HT1080 (cell line): ENCODE measurements at places on chromosomes 1 and 21. TPM values are rescaled to one million over a fixed set of nuclear protein-coding genes. Genes with fewer than 3 reads are reported as not detected.
A peak's percentile ranks its signal among the peaks of the same experiment; 100 is the strongest.

DNA sequence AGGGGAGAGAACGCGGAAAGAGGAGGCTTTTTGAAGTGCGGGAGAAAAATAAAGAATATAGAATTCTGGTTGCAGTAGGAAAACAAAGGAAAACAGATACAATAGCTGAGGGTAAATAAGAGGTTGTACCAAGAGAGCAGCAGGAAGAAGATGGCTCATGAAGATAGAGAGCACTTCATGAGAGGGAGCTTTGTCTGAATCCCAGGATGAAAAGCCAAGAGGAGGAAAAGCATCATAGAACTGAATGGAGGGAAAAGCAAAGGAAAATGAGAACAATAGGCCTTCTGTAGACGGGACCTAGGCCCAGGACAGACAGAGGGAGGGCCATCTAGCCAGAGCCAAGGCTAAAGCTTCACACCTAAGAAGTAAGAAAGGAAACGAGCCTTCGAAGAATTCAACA, 49.5 kb downstream of the ATP6V1G3 start:
- peak; percentile 8 for DNase-seq

GRCh38 chr1:156750711-156751450, 594 bp downstream of the HDGF start:
- DNase-seq: peak; percentile 20

TINAGL1 gene
- total RNA-seq: 14.5 and 16.0 TPM in 2 replicates

DNA sequence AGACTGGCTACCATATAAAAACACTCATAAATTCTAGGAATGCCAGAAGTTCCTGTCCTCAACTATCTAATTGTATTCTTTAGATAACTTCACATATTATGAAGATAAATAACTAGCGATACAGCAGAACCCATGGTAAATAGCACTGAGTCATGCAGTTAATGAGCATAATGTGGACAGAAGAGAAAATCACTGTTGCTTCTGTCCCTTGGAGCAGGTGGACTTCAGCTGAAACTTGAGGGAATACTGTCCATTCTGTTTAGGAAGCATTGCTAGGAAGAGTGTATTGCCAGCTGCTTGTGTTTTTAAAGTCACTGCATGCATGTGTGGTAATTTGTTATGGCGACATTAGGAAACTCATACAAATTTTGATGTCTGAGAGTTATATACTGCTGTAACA, 854.4 kb downstream of the LTN1 start:
- no peak for DNase-seq

OVAAL gene
- 2.4 and 2.7 TPM in 2 replicates for total RNA-seq

GRCh38 chr1:193448682-193449461, 262.5 kb upstream of the B3GALT2 start:
- no peak for DNase-seq

DNA sequence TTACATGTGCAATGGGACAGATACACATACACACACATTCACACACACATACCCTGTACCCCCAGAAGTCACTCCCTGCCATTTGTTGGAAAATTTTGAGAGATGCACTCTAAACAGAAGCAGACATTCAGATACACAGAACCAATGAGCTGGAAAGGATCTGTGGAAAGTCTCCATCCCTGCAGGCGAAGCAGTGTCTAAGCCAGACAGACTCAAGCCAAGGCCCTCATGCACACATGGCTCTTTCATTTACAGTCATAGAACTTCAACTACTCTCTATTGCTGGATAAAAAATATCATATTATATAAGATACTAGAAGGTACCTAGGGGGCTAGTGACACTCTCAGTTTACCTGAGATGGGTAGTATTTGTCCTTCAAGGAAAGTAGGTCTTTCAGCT, 7.3 kb upstream of the SEC16B start:
- no peak for DNase-seq

DNA sequence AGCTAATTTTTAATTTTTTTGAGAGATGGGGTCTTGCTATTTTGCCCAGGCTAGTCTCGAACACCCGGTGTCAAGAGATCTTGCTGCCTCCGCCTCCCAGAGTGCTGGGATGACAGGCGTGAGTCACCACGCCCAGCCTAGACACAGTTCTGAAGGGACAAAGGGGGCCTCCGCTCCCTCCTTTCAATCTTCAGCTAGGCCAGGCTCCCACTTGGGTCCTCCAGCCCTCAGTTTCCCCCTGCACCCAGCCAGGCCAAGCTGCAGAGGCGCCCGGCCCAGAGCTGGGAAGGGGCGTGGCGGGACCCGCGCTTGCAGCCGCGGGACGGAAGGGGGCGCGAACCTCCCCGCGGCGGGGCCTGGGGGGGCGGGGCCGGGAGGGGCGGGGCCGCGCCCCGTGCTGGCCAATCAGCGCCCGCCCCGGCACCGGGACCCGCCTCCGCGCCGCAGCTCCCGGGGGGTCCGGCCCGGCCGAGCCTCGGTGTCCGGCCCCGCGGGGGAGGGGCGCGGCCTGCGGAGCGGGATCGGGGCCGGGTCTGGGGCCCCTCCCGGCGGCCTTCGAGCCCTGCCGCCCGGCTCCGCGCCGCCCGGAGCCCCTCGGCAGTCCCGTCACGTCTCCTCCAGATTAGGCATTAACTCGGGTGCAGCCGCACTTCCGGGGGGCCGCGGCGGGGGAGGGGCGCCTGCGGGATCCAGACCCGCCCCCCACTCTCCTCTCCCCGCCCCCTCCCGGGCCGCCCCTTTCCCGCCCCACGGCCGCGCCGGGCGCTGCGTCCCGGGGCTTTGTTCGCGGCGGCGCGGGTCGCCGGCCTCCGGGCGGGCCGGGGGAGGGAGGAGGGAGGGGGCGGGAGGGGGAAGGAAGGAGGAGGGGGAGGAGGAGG, 559 bp upstream of the AGRN start:
- peak; percentile 48 for DNase-seq

GRCh38 chr21:34204481-34205439, 131.4 kb downstream of the MRPS6 start:
- no peak for DNase-seq

GRCh38 chr1:235102993-235103411, 25.6 kb downstream of the TOMM20 start:
- no peak for DNase-seq

DNA sequence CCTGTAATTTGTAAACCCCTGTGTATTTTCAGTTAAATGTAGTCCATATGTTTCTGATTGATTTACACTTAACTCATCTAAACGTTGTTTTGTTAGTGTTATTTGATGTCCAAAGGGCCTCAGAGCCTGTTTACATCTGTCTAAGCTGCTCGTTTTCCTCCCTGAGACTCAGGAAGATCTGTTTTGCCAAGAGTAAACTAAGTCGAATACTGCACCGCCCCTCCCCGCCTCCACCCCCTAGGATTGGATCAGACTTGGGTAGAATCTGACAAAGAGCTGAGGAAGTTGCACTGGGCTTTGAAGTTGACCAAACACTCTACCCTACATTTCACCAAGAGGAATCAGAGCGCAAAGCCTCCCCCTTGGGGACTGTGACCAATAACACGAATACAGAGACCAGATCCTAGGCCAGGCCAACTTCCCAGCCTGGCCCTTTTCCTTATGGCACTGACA, 206.9 kb upstream of the LMO4 start:
- no peak for DNase-seq

GBP6 gene
- total RNA-seq: not detected in 2 replicates

- no peak for DNase-seq
These were observed 108.5 kb upstream of the LRRC7 start for GRCh38 chr1:69459244-69459643.

GRCh38 chr1:50742523-50742922, 217.5 kb downstream of the FAF1 start:
- peak; percentile 11 for DNase-seq

DNA sequence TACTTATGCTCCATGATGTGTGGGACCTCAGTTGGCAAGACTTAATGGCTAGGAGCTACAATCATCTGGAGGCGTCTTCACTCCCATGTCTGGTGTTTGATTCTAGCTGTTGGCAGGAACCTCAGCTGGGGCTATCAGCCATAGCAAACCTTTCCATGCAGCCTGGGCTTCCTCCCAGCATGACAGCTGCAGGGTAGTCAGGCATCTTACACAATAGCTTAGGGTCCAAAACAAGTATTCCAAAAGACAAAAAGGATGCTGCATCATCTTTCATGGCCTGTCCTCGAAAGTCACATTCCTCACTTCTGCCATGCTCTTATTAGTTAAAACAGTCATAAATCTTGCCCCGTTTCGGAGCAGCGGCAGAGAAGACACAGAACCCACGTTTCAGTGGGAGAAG, 90.9 kb downstream of the LRRC8C start:
- DNase-seq: no peak

- no peak for DNase-seq
These were observed 93.7 kb downstream of the NTMT2 start for GRCh38 chr1:170239445-170239844.

DNA sequence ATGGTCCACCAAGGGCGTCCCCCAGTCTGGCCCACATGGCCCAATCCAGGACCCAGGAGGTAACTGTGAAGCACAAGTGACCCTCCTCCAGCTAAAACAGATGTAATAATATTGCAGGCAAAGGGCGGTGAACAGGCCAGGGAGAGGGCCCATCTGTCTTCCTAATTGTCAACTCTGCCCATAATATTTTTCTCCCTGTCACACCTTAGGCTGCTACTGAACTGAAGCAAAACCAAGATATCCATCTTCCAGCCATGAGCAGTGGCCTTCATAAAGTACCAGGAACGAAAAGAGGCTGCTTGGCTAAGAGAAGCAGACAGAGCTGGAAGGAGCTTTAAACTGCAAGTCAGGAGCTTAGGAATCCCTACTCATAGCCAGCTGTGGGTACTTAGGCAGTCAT, 3.1 kb downstream of the KANK4 start:
- no peak for DNase-seq

DNA sequence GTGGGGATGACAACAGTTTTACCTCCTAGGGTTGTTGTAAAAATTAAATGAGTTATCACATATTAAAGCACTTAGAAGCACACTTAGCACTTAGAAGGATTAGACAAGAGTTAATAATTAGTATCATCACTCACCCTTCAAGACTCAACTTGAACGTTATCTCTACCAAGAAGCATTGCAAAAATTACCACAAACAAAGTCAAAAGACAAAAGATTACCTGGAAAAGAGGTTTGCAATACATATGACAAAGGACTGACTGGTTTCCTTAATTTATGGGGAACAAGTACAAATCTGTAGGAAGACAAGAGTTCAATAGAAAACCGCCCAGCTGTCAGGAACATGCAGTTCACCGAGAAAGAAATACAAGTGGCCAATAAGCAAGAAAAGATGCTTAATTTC, 93.3 kb upstream of the ATP1A1 start:
- no peak for DNase-seq

DNA sequence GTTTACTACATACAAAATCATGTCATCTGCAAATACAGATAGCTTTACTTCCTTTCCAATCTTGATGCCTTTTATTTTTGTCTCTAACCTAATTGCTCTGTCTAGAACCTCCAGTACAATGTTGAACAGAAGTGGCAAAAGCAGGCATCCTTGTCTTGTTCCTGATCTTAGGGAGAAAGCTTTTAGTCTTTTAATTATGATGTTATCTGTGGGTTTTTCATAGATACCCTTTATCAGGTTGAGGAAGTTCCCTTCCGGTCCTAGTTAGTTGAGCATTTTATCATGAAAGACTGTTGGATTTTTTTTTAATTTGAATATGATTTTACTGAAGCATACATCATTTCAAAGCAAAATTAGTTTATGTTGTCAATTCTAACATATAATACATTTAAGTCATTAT, 45.7 kb upstream of the DISC1 start:
- no peak for DNase-seq

CLCC1 gene
- total RNA-seq: 20.6 and 22.7 TPM in 2 replicates

SLC30A1 gene
- total RNA-seq: 15.1 and 23.5 TPM in 2 replicates

- peak; percentile 45 for DNase-seq
These were observed 655 bp upstream of the KIRREL1 start for GRCh38 chr1:157992833-157993146.

UBE2U gene
- total RNA-seq: not detected in 2 replicates

NBPF10 gene
- 0.96 and 1.2 TPM in 2 replicates for total RNA-seq

- DNase-seq: peak; percentile 15
These were observed 272.5 kb downstream of the RRAGC start for GRCh38 chr1:38586993-38587646.

RNU1-3 gene
- under 0.01 TPM in 1 of 2 replicates, not detected in the other for total RNA-seq

DNA sequence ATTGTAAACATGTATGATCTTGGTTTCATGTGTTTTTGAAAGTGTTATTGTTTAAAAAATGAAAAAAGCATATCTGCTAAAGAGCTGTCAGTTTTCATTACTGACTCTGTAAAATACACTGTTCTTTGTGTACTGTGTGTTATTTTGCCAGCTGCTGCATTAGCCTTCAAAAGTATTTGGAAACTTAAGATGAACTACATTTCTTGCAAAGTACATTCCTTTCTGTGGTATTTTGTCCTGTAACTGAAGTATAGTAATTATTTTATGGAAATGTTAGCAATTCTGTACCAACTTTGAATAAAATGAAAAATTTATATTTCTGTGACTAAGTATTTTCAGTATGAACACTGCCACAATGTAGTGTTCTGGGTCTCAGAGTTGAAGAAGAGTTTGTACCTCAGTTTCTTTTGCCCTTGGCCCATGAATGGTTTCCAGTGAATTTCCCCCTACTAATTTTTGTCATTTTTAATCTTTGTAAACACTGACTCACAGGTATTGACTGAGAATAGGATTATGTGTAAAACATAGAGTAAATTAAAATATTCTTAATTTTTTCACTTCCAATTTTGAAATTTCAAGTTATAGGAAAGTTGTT, 32.7 kb downstream of the MRPS6 start:
- no peak for DNase-seq

GRCh38 chr1:240737298-240737697, 125.3 kb upstream of the GREM2 start:
- DNase-seq: no peak

SGIP1 gene
- total RNA-seq: 0.08 TPM in 1 of 2 replicates, not detected in the other

OR2L2 gene
- total RNA-seq: not detected in 2 replicates

CATSPERE gene
- total RNA-seq: 0.10 TPM in 1 of 2 replicates, not detected in the other

SORT1 gene
- 7.7 and 8.1 TPM in 2 replicates for total RNA-seq

GRCh38 chr1:25809283-25809926, 9.4 kb downstream of the SELENON start:
- no peak for DNase-seq

- peak; percentile 25 for DNase-seq
These were observed 28.9 kb upstream of the RUNX1 start for GRCh38 chr21:35077975-35078374.

GRCh38 chr1:230754796-230755195, 7.6 kb downstream of the CAPN9 start:
- peak; percentile 45 for DNase-seq

GRCh38 chr1:233470741-233471499, 143.0 kb upstream of the KCNK1 start:
- no peak for DNase-seq

DNA sequence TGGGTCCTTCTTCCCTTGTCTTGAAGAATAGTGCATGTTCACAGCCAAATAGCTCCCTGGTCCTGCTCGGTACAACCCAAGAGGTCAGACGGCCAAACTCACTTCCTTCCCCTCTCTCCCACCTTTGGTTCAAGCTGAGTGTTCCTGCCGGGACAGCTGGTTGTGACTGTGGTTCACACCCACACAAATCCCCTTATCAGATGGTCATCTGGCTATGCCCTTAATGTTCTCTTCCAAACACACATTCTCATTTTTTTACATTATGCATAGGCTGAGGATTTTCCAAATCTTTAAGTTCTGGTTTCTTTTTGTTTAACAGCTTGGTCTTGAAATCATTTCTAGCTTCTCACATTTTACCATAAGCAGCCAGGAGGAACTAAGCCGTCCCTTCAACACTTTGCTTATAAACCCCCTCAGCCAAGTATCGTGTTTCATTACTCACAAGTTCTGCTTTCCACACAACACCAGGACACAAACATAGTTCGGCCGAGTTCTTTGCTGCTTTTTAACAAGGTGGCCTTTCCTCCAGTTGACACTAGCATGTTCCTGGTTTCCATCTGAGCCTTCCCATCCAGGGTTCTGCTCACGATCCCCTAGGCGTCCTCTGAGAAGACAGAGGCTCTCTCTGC, 19.7 kb upstream of the TSPEAR start:
- DNase-seq: no peak

SDHC gene
- total RNA-seq: 16.1 and 67.9 TPM in 2 replicates

- DNase-seq: no peak
These were observed 72.8 kb upstream of the KCNJ15 start for GRCh38 chr21:38183961-38184360.
